ENCODE measurements at places on chromosomes 2 and 18. TPM values are rescaled to one million over a fixed set of nuclear protein-coding genes. Genes with fewer than 3 reads are reported as not detected.

The ARHGAP25 gene
- 3.1 TPM for total RNA-seq

The GRB14 gene
- 3.4 TPM for total RNA-seq

The PJVK gene
- total RNA-seq = 1.5 TPM

The MGAT4A gene
- total RNA-seq = 73.8 TPM

The PAX3 gene
- total RNA-seq = not detected

The SH2D6 gene
- 13.1 TPM for total RNA-seq

The RNF103 gene
- 61.7 TPM for total RNA-seq

The DSEL gene
- 5.7 TPM for total RNA-seq

The COL5A2 gene
- 31.8 TPM for total RNA-seq

The FANCL gene
- 19.5 TPM for total RNA-seq

The STAMBP gene
- total RNA-seq = 47.0 TPM

The ANKRD23 gene
- 5.1 TPM for total RNA-seq

The MC5R gene
- not detected for total RNA-seq

The LAMA1 gene
- total RNA-seq = 6.1 TPM

The HOXD12 gene
- total RNA-seq = not detected

The LIPG gene
- 13.8 TPM for total RNA-seq

The DNAJC10 gene
- total RNA-seq = 49.9 TPM

The SLC5A6 gene
- 34.8 TPM for total RNA-seq

The EIF2AK2 gene
- 27.5 TPM for total RNA-seq

The CAD gene
- 24.7 TPM for total RNA-seq

The KRTCAP3 gene
- total RNA-seq = 85.1 TPM

The MALL gene
- 170 TPM for total RNA-seq

The RAB11FIP5 gene
- 17.8 TPM for total RNA-seq

The CPLX4 gene
- not detected for total RNA-seq

The GATA6 gene
- total RNA-seq = 43.3 TPM

The ZNF638 gene
- 87.4 TPM for total RNA-seq

The GPR35 gene
- total RNA-seq = 76.8 TPM

The ZDBF2 gene
- 3.9 TPM for total RNA-seq

The CDK15 gene
- 0.94 TPM for total RNA-seq

The ACAA2 gene
- 332 TPM for total RNA-seq

The TMEM178A gene
- total RNA-seq = 1.0 TPM

The IL36G gene
- not detected for total RNA-seq

The EFR3B gene
- 1.9 TPM for total RNA-seq

The ZNF521 gene
- 11.6 TPM for total RNA-seq

Measured in mucosa of descending colon (tissue), 3 donors.